ENCODE measurements at places on chromosomes 5 and 9.

- DNase-seq = no peak
Observed at GRCh38 chr5:178794433-178794832, 64.0 kb upstream of the ZNF354A start.

DNA sequence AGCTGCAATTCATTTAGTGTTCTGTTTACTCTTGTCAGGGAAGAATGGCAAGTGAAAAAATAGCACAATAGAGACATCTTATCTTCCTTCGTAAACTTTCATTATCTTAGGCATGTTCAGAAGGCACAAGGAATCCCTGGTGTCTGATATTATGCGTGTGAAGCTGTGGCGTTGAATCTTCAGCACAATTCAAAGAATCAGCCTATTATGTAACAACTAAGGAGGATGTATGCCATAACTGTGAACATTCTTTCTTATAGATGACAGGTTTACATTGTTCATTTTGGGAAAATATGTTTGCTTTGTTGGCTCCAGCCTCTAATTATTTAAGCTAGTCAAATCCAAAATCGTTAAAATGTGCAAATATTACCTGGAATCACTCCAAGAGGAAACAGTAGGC, 446.1 kb downstream of the ANXA1 start:
- DNase-seq = no peak

- no peak for DNase-seq
Observed at GRCh38 chr5:150397782-150398721, 14.7 kb downstream of the CD74 start.

DNA sequence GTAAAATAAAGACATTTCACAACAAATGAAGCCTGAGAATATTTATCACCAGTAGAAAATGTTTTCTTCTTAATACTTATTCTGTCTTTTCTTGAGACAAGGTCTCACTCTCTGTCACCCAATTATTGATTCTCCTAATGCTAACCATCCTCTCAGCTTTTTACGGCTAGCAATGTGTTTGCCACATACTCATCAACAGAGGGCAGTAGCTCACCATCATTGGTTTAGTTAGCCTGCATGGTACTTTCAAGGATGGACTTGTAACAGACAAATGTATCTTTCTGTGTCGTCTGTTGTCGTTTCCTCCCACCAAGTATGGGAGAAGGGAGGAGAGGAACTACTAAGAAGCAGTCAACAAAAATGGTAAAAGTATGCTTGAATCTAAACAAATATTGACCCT, 5.9 kb upstream of the ACO1 start:
- peak; percentile 39 for DNase-seq

GRCh38 chr9:16318516-16319060, 551.9 kb downstream of the BNC2 start:
- DNase-seq = no peak

DNA sequence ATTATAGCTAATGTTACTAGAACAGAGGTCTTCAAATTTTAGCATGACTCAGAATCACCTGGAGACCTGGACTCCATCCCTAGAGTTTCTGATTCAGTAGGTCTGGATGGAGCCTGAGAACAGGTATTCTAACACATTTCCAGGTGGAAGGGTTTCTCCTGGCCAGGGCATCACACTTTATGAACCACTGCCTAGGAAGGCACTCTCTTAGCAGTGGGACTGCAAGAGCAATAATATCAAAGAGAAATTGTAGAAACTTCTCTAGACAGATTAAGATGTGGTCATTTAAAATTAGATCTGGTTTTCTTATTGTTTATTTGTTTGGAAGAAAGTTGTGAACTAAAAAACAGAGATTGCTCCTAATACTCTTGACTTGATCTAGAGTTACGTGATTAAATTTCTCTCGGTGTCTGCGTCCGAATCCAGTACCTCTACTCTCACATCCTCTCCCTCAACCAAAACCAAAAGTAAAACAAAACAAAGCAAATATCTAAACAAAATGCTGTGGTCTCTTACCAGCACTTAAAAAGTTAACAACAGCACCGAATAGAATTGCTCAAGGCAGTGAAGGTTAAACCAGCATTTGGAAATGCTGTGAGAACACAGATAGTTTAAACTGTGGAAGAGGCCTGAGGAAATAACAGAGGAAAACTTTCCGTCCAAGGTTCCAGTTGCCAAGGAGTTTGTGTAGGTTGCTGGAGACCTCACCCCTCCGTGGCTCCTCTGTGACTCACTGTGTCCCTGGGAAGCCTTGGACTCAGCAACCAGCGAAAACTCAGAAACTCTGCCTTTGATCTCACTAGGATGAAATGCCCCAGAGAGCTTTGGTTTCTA, 193.4 kb downstream of the ARRDC3 start:
- no peak for DNase-seq
